ENCODE measurements at places on chromosomes 3 and 15.

DNA sequence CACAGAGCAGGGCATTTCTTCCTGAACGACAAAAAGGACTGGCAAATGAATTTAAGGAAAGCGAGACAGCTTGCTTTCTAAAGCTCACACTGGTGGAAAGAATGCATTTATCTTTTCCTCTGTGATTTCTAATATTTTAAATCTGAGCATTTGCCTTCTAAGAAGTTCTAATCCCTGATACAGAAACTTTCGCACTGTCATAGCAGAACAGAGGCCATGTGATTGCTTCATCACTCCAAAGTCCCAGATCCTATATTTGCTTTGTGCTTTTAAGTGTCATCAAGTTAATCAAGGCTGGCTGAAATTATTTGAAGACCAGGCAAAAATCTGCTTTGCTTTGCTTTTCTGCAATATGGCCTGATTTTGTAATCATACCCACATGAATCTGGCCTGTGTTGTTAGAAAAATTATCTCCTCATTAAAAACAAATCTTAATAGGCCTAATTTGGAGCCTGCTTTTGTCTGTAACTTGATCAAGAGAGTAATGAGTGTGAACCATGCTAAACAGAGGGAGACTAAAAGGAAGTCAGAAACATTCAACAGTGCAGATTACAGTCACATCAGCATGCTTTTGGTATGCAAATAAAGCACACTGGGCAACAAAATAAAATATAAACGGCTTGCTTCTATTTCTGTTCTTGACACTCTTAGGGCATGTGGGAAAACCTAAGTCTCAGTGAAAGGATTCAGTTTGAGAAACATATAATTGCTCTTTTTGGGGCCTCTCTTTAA lies 178.2 kb upstream of the ADAMTS9 start:
- no peak for DNase-seq

GRCh38 chr15:86444527-86444926 lies 364.9 kb downstream of the AGBL1 start:
- DNase-seq: no peak

DNA sequence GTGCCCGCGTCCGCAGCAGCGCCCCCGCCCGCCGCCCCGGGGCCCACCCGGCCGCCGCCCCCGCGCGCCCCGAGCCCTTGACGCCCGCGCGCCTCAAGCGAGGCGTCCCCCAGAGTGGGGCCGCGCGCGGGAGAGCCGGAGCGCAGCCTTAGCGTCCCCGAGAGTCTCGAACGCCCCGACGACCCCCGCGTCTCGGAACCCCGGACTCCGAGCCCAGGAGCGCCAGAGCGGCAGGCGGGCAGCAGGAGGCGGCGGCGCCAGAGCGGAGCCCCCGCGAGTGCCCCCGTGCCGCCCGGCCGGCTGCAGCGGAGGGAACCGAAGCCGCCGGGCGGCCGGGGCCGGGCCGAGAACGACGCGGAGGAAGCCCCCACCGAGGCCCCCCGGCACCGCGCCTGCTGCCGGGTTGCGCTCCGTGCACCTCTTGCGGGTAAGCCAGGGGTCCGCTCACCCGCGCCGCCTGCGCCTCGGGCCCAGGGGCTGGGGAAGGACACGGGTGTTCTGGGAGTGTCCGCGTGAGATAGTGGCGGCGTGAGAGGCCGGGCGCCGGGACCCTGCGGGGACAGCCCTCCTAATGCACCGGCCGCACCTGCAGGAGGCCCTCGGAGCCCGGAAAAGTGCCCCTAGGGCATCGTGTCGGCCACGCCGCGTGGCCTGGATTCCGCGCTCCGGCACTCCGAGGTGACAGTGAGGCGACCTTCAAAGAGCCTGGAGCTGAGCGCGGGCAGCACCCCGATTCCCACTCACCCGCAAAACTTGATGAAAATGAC lies 52.0 kb upstream of the ULK4 start:
- peak; percentile 17 for DNase-seq

- DNase-seq: no peak
These were observed 13.1 kb upstream of the ANP32A start for GRCh38 chr15:68833700-68834331.

DNA sequence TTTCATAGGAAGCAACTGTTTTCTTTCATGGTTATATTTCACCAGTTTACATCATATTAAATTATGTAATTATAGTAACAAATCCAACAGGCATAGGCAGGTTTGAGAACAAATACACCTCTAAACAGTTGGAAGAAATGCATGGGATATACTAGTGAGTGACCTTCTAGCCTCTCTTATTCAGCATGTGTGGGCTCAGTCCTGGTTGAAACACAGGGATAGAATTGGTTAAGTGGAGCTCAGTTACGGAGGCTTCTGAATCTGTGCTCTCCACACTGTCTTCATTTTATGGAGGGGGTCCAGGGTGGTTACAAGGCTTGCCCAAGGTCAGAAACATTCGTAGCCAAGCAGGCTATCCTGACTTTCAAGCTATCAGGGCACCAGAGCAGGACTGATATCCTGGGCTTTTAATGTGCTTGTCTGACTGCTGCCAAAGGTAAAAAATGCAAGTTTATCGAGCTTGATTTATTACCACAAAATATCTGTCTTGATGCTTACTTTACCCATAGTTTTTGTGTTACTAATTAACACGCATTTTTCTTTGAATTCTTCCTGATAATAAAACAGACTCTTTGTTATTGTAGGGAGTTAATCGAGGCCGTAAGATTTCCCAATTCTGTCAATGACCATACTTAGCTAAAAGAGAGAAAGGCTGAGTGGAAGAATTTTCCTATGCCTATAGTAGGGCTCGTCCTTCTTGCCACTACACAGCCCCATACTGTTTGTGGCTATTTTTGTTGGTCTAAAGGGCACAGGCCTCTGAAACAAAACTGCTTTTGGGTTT lies 89.6 kb downstream of the FILIP1L start:
- DNase-seq: no peak

All from NCI-H146 (cell line).